Stimulated activated CD8-positive, alpha-beta memory T cell treated with anti-CD3 and anti-CD28 coated beads, Interleukin-4, amount 100 ng/mL, for 1 hour (primary cell): ENCODE measurements at places on chromosomes 6 and 20.

GRCh38 chr6:3825851-3826581, 23.2 kb upstream of the FAM50B start:
- no peak for DNase-seq

- no peak for DNase-seq
Measured at GRCh38 chr6:130369831-130370230, 4.0 kb downstream of the TMEM200A start.

GRCh38 chr6:119116712-119117281, 38.3 kb upstream of the FAM184A start:
- DNase-seq: no peak

DNA sequence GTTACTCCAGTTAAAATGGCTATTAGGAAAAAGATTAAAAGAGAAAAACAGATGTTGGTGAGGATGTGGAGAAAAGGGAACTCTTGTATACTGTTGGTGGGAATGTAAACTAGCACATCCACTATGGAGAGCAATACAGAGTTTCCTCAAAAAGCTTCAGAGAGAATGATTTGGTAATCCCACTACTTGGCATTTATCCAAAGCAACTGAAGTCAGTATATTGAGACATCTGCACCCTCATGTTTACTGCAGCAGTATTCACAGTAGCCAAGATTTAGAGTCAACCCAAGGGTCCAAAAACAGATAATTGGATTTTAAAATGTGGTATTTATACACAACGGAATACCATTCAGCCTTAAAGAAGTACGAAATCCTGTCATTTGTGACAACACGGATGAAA, 469.5 kb downstream of the QKI start:
- no peak for DNase-seq

DNA sequence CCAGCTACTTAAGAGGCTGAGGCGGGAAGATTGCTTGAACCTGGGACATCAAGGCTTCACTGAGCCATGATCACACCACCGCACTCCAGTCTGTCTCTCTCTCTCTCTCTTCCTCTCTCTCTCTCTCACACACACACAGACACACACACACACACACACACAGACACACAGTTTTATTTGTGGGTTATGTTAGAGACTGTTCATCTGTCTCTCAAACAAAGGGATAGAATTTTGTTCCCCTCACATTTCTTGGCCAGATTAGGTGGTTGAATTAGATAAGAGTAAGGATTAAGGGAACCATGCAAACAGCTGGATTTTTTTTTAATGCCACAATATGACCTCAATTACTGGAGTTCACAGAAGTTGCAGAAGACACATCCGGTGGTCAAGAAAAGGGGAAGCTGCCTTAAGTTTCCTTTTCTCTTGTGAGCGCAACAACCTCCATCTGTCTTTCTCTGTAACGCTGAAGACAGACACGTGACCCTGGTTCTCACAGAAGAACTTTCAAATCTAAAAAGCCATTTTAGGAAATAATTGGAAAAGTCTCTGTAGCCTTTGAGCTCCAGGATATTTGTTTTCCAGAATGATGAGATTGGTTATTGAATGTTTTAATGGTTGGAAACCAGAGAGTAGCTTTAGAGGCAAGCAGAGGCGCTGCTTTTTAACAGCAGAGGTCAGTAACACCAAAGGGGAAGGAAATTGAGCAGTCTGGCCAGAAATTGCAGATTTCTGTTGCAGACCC, 32.9 kb upstream of the LGSN start:
- no peak for DNase-seq

- DNase-seq: no peak
Measured at GRCh38 chr6:131060311-131060710, 2.7 kb downstream of the EPB41L2 start.

GRCh38 chr6:137944793-137945498, 77.9 kb downstream of the TNFAIP3 start:
- no peak for DNase-seq

- no peak for DNase-seq
Measured at GRCh38 chr6:118669561-118669960, 18.2 kb upstream of the CEP85L start.

DNA sequence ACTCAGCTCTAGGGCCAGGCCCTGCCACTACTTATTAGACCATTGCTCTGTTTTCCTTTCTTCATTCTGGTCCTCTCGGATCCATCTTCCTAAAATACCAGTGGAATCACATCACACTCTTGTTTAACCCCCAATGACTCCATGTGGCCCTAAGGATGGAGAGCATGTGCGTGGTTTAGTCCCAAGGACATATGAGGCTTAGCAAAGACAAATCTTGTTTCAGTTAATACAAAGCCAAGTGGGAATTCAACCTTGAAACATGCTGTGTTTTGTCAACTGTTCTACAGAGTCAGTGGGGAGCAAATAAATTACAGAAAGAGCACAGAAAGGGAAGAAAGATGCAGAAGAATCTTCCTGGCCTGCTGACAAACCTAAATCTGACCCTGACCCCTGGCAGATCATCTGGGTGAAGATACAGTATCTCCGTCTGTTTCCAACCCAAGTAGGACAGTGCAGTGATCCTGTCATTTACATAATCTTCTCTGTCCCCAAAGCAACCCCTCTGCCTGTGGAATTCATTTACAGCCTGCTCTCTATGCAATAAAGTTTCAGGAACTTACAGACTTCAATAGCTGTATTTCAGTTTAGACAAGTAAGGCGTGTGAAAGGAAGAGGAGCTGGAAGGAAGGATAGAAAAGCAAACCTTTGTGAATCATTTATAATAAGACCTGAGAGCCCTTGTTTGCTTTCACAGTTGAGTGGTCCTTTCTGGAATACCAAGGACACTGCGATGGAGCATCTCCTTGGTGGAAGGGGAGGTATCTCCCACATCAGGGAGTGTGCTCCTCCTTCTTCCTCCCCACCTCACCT, 144.0 kb downstream of the THBS2 start:
- DNase-seq: no peak

- no peak for DNase-seq
Measured at GRCh38 chr20:33828967-33829560, 17.9 kb downstream of the CHMP4B start.

DNA sequence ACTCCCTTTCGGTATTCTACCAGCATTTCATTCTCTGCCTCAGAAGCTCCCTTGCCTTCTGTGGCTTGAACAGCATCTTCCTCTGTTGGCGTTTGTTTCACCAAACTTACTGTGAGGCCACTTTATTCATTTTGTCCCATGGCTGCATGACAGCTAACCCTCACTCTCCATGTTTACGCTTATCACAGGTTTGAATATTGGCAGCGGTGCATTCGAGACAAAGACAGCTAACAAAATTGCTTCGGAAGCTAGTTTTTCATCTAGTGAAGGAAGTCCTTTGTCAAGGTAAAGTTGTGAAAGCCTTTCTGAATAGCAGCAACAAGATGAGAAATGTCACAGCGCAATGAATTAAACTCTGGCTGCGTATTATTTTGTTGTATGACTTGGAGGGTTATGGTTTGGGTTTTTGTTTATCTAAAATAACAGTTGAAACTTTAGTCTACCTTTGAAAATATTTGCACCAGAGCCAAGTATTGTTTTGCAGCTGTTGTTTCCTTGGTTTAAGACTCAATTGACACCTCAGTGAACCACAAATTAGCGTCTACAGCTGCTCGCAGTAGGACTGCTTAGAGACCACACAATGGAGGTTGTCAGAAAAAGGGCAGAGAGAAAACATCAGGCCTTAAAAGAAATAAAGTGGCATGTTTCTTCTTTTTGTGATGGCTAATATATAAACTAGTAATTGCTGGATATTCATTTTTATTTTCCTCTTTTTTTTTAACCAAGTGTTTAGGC, 70.4 kb upstream of the XRN2 start:
- DNase-seq: no peak

- peak; percentile 57 for DNase-seq
Measured at GRCh38 chr6:31769684-31770371, 7.3 kb downstream of the VWA7 start.

GRCh38 chr20:1467355-1468116, 887 bp upstream of the NSFL1C start:
- DNase-seq: no peak

- DNase-seq: peak; percentile 38
Measured at GRCh38 chr6:111973118-111973761, 80.7 kb upstream of the CCN6 start.

GRCh38 chr6:35173427-35174087, 32.4 kb upstream of the TCP11 start:
- DNase-seq: no peak

DNA sequence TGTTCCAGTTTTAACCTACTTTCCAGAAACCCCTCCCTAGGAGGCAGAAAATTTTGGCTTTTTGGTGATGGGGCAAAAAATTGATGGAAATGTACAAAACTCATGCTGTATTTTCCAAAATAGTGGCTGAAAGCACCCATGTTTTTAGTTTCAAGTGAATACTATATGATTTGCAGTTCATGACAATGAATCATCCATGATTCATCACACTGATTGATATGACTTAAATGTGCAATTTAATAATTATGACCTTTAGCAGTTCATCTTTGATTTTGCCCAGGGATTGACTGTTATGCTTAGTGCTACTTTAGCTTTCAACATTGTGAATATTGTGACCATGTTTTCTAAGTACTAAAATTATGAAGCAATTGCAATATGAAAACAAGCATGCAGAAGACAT, 478.7 kb downstream of the HTR1B start:
- DNase-seq: no peak

DNA sequence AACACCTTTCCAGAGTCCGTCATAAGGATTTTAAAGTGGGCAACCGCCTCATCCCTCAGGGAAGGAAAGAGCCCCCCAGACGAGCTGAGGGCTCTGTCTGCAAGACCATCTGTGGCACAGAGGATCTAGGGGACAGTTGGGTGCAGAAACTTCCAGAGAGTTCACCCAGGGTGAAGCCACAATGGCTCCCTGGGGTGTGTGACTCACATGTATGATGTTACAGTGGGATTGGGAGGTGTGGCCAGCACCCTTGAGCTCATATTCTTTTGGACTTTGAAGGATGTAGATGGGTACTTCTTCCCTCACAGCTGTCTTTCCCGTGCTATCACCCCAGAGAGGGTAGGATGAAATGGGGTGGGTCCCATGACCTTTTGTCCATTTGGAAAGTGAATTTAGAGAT, 95.5 kb downstream of the NCR2 start:
- no peak for DNase-seq

DNA sequence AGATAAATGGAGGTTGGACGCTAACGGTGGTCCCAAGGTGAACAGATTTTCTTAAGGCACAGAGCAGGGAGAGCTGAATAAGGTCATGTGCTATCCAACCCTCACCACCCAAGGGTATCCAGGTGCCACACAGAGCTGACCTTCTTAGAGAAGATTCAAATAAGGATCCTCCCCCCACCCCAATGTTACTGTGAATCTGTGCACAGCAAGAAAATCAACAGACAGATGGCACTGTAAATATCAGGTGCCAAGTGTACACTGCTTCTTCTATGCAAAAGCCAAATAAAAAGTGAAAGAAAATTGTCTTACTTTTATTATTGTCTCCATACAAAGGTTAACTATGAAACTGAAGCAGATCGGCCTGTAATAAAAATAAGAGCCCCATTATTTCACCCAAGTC, 96.9 kb downstream of the PAK5 start:
- DNase-seq: no peak

DNA sequence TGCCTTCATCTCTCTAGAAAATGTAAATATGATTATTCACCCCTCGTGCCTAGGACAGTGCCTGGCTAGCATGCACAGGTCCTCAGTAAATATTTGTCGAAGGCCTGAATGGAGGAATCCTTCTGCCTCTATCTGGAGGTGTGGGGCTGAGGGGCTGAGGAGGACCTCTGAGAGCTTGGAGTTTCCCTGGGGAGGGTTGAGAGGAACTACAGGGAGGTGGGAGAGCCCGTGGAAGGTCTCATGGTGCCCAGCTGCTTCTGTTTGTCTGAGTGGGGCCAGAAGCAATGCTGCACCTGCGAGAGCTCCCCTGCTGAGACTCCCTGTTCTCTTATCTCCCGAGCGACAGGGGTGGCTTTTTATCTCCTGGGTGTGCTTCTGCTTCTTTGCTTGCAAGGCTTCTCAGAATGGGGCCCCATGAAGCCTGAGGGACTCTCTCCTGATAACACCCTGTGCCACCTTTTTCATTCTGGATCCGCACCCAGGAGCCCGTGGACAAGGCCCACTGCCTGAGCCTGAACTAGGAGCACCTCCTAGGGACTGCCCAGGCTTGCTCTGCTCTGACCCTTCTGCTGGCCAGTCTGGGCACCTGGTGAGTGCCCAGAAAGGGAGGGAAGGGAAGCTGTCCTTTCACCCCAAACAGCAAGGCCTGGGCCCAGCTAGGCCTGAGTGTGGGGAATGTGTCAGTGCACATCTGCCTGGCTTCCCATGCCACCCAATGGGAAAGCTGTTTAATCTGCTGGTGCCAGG, 2.4 kb downstream of the SLC29A1 start:
- no peak for DNase-seq

- no peak for DNase-seq
Measured at GRCh38 chr6:18099511-18099910, 23.0 kb downstream of the NHLRC1 start.

DNA sequence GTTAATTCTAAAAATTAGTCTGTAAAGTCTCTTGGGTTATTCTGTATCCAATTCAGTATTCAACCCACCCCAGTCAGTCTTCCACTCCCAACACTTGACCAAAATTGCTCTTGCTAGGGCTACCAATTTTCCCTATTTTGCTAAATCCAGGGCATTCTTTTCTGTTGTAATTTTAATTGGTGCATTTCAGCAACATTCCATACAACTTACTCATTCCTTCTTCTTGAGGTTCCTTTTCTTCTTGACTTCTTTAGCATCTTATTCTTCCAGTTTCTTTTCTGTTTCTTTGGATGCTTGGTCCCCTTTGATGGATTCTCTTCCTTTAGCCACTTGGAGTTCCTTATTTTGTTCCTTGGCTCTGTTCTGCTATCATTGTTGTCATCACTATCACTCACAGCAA, 11.2 kb upstream of the GRM1 start:
- no peak for DNase-seq

GRCh38 chr6:168916576-168917211, 337.0 kb downstream of the THBS2 start:
- DNase-seq: no peak

DNA sequence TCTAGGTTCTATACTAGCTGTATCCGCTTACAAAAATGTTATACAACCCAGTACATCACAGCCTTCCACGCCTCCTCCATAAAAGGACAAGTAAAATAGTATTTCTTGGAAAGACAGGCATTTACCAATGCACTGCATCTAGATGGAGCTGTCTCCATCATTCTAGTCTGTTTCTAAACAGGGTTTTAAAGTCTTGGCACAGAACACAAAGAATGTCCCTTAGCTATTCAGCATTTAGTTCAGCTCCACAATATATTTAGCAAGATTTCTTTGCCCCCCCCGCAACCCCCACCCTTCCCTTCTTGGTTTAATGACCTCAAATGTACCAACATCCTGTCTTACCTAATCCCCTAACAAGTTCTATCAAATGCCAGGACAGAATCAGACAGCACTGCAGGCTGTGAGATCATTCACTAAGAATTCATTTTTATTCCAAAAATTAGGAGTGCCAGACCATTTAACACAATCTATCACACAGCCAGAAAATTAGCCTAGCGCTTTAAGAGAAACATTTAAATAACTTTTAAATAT, 198.6 kb downstream of the BACH2 start:
- no peak for DNase-seq

- DNase-seq: no peak
Measured at GRCh38 chr6:16944596-16944995, 157.3 kb upstream of the STMND1 start.

- DNase-seq: no peak
Measured at GRCh38 chr20:49490689-49491088, 8.2 kb upstream of the KCNB1 start.
